Stimulated activated CD4-positive, alpha-beta T cell treated with anti-CD3 and anti-CD28 coated beads, Interleukin-1b, Interleukin-23, amount 100 ng/mL, for 4 hours (primary cell): ENCODE measurements at places on chromosomes 11 and 22.

GRCh38 chr11:75762885-75763284 lies 5.7 kb upstream of the DGAT2 start:
- no peak for DNase-seq

GRCh38 chr11:47415949-47416472 lies 7.6 kb downstream of the SLC39A13 start:
- DNase-seq = no peak

- no peak for DNase-seq
Measured at GRCh38 chr22:39898997-39899396, 1.9 kb upstream of the GRAP2 start.

- no peak for DNase-seq
Measured at GRCh38 chr11:127393460-127393997, 393.0 kb upstream of the KIRREL3 start.

DNA sequence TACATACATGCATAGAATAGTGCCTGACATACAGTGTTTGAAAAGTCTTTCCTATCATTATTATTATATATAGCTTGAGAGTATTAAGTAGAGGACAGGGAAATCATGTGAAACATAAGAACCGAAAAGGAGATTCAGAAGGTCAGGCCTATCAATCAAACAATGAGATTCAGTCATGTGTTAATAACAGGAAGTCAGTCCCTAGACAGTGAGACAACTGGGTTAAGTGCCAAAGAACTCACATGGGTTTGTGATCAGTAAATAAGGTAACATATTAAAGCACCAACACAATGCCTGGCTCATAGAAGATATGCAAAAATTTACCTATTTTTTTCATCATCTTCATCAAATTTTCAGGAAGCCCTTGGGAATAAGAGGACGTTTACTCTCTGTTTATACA lies 174.3 kb upstream of the FAT3 start:
- DNase-seq = no peak

- DNase-seq = no peak
Measured at GRCh38 chr22:27577574-27577969, 224.0 kb downstream of the MN1 start.

DNA sequence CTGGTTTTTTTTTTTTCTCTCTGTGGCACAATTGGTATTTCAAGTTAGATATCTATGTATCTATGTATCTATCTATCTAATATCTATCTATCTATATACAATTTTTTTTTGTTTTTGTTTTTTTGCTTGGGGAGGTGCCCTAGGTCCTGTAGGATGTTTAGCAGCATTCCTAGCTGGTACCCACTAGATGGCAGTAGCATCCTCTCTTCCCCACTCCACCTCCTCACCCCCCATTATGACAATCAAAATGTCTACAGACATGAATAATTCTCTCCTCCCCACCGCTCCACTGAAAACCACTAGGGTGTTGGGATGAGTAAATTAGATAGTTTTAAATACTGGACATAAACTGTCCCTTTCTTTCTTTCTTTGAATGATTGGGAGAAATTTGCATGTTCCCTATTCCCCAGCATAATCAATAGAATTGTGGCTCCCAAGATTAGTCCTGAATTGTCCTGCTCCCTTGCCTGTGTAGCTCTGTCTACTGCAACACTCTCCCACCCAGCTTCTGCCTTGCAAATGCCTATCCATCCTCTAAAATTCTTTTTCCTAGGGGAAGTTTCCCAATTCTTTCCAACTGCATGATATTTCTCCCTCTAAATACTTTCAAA lies 1152.4 kb downstream of the LRRC4C start:
- no peak for DNase-seq

DNA sequence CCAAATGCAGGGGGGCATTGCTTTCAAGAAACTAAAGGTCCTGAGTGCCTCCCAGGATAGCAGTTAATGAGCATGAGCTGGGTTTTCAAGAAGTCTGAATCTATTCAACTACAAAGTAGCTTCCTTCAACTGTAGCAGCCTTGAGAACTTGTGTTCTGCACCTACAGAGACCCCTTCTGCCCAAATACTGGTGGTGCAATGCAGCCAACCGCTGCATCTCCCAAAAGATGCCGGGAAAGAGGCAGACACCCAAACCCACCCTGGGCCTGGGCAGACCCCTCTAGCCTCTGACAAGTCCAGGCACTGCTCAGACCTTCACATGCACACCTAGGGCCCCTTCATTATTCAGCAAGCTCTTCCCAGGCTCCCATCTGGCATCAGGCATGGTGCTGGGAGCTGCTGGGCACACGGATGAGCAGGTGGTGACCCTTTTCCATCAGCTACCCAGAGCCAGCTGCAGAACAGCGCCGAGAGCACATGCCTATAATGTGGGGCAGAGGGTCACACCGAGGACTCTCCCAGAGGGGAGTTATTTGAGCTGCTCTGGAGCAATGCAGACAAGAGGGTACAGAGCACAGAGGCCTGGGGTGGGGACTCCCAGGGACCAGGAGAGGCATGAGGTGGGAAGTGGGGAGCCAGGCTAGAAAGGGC lies 44.9 kb upstream of the ETS1 start:
- DNase-seq = peak; percentile 29

GRCh38 chr11:125262830-125263218 lies 98.3 kb downstream of the PKNOX2 start:
- no peak for DNase-seq

DNA sequence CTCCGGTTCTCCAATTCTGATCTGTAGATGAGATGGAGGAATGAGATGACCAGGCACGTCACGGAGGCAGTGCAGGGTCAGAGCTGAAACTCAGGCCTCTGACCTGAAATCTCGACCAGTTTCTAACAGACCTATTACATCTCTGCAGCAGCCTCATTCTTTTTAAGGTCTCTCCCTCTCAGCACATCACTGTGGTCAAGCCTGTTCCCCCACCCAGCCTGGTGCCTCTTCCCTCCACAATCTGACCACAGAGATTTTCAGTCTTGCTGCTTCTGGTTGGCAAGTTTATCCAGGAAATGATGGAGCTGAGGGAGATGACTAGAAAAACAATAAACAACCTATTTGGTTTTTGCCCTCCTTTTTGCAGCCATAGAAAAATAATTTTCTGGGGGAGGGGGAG lies 9.5 kb downstream of the GRAMD1B start:
- no peak for DNase-seq

DNA sequence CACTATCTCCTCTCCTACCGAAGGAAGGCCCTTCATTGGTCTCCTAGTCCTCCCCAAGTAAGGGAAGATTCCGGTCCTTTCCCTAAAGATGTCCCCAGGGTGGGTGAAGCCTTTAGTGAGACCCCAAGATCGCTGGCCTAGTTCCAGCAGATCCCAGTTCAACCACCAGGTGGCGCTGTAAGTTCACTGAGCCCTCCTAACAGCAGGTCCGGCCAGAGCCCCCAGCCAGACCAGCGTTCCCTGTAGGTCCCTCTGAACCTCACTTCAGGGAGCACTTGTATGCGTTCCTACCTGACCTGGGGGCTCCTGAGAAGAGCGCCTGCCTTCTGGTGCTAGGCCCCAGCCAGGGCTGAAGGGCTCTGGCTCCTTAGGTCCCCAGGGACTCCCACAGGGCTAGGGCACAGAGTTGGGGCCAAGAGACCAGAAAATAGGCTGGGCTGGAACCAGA lies 38.1 kb downstream of the LMO1 start:
- peak; percentile 53 for DNase-seq

- DNase-seq = no peak
Measured at GRCh38 chr22:37033605-37034430, 14.3 kb downstream of the MPST start.

DNA sequence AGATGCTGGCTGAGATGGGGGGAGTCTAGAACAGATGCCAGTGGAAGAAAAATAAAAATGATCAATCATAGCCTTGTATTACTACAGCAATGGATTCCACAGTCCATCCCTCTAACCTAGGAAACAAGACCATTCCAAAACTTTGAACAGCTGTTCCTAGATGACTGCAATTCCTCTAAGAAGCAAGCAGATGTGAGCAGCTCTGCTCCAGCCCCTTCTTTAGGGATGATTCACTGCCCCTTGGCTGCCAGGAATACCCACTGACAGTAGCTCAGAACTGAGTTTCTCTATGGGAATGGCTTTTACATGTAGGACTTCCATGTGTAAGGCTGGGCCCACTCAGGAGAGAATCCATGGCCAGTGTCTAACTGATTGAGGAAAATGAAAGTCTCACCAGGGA lies 943.9 kb downstream of the OPCML start:
- DNase-seq = no peak

GRCh38 chr11:116333001-116333535 lies 439.7 kb downstream of the BUD13 start:
- DNase-seq = no peak

DNA sequence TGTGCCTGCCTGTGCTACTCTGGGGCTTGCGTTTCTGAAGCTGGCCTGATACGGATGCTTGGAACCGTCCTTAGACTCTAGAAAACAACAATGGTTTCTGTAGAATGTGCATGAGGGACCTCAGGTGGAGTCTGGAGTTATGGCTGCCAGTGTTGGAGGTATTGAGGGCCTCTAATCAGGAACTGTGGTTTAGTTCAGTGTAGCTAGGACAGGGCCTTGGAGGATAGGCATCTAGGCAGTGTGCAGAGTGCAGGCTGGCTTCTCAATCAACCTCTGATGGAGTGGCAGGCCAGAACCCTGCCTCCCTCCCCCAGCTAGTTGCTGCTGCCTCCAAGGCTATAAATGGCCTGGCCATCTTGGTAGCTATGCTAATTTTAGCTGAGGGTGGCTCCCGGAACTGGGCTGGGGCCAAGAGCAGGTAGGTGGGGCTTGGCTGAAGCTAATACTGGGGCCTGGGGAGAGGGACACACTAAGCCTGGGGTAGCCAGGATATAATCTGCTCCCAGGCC lies 4.0 kb downstream of the STIM1 start:
- no peak for DNase-seq
